ENCODE measurements at places on chromosomes 11 and 22.

DNA sequence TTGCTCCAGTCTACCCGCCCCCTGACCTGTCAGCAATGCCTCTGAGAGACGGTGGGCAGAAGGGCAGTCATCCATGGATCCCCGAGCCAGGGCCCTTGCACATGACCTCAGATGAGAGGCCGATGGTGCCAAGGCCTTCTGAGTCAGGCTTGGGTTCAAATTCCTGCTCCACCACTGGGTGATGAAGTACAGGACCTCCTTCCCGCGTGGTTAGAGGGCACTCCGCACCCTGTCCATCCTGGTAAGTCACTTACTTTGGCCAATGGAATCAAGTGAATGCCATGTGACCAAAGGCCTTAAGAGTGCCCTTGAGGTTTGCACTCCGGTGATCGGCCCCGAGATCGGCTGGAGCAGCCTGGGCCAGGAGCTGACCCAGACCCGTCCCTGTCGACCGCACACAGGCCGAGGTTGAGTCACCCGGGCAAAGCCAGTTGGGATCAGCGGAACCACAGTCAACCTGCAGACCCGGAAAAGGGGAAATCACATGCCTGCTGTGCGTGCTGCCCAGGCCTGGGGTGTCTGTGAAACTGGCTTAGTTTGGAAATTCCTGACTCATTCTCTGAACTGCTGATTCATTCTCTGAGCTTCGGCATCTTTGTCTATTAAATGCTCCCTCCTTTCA lies 48.9 kb downstream of the RTL6 start:
- DNase-seq = no peak

DNA sequence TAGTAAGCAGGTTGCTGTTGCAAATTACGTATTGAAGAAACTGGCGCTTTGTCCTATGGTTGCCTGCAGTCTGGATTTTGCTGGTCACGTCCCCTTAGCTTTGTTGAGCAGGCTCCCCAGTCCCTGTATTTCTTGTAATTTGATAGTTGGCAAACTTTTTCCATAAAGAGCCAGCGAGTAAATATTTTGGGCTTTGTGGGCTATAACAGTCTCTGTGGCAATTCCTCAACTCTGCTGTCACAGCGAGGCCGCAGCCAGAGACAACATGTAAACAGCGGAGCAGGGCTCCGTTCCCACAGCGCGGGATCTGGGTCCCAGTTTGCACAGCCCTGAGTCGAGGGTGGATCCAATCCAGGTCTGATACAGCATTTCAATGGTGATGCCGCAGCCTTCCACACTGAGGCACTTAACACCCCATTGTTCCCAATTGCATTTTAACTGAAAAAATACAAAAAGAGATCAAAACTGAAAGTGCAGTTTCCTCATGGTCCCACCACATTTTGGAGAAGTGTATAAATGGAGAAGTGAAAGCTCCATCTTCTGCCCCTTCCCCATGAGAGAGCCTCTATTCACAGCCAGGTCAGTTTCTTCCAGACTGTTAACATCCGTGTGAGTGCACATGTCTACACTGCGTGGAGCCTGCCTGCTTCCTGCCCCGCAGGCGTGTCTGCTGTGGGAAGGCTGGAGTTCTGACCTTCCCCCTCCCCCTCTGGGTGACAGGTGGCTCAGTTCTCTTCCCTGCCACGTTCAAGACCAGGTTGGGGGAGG lies 89.1 kb downstream of the RPS6KA4 start:
- DNase-seq = no peak

DNA sequence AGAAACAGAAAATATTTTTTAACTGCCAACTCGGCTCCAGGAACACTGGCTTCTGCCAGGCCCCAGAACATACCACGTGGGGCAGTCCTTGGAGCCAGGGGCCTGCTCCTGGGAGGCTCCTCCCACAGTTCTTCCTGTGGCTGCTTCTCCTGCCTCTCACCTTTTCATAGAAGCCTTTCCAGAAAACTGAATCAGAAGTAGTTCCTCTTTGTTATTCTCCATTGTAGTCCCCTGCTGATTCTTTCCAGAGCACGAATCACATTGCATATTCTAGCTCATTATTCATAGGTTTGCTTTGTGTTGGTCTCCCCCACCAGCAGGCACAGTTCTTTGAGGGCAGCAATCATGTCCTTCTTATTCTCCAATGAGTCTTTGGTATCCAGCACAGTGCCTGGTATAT lies 106.0 kb downstream of the EFCAB6 start:
- no peak for DNase-seq

- DNase-seq = no peak
Measured at GRCh38 chr11:122103726-122104125, 12.3 kb downstream of the BLID start.

DNA sequence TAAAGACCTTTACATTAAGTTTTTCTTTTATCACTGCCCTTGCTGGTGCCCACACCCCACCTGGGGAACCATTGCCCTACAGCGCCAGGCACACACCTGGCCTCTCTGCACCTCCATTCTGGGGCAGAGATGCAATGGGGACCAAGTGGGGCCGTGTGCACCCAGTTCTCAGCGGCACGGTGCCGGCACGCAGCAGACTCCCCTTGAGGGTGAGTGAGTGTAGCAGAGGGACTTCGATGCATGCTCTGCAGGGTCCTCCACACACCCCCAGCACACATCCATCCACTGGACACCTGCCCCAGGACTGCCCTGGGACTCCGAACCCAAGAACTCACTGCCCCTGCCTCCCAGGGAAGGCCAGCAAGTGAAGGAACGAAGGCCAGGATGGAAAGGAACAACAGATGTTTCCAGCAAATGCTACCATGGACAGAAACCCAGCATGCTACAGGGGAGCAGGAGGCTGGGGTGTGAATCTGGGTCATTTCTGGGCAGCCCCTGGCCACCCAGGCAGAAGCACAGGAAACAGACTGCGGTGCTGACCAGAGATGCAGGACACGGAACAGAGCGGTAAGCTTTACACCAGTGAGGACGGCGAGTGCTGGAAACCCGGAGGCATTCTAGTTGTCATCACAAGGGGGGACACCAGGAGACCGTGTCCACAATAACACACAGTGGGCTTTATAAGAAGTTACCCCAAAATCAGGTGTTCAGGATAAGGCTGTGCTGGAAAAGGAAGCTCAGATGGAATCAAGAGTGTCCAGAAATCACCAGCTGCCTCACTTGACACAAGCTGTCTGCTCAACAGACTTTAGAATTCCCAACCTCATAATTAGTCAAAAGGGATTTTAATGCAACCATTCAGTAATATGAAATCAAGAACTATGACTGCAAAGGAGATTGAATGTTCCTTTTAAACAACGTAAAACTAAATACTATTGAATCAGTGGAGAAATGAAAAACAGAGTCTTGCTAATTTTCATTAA lies 32.7 kb upstream of the MOB2 start:
- DNase-seq = no peak

- DNase-seq = no peak
Measured at GRCh38 chr11:119416606-119417580, 6.1 kb downstream of the THY1 start.

GRCh38 chr11:45704635-45705034 lies 39.2 kb upstream of the CHST1 start:
- DNase-seq = no peak

GRCh38 chr11:118139578-118139977 lies 13.0 kb downstream of the SCN4B start:
- no peak for DNase-seq

GRCh38 chr11:45158891-45159605 lies 12.6 kb downstream of the PRDM11 start:
- DNase-seq = no peak

DNA sequence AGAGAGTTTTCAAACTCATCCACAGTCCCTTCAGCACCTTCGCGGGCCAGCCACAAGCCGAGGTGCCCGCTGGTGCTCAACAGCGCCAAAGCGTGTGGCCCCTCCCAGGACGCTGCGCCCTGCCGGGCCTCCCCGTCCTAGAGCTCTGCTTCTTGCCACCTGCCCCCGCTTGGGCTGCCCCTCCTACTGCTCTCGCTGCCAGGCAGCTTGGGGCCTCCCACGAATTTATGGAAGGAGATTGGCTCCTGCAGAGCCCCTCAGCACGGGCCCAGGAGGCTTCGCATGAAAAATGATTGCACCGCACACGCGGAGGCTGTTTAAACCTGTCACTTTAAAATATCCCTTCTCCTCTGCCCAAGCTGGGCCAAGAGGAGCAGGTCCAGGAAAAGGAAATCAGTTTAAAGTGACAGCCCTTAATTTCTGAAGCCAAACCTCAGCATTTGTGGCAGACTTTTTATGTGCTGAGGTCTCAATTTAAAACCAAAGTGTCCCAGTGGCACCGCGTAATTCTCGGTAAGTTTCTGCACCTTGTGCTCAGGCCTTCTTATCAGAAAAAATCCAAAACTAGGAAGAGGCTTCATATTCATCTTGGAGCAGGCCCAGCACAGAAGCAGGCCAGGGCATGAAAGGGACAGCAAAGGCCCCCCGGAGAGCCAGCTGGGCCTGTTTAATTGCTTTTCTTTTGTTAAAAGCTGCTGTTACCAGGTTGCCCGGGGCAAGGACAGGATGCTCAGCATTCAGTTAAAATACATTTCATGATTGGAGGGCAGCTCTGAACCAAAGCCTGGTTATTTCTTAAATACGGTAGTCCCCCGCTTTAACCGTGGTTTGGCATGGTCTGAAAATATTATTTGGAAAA lies 303.6 kb downstream of the OPCML start:
- no peak for DNase-seq

DNA sequence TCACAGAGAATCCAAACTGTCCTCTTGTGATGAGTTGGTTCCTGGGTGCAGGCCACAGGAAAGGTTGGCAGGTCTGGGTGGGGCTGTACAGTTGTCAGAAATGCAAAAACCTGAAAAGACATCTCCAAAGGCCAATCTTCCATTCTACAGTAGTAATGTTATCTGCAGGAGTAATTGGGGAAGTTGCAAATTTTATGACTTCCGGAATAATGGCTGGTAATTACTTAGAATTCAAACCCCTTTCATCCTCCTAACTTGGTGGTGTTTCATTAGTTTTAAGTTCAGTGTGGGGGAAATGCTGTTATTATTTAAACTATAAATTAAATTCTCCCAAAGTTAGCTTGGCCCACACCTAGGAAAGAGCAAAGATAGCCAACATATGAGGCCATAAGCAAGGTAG lies 64.7 kb upstream of the FAT3 start:
- DNase-seq = no peak

DNA sequence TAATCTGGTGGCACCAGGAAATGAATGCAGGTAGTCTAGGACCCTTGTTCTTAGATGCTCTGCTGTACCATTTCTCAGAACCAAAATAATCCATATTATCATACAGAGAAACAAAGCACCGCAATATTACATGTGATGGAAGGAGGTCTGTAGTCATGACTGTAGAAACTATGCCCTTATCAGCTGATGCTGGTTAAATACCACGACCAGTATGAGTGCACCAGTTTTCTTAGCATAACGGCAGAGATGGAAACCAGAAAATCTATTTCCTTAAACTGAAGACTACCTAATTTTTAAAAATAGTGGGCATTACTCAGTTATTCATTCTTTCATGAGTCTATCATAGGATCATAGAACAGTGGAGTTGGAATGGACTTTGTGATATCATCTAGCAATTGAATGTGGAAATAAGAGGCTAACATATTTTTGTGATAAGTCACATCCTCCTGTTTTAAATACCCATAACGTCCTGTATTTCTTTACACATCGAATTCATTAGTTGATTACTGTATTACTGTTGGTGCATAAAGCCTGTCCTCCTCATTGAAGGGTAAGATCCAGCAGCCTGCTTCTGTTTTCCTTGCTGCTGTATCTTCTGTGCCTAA lies 15.1 kb downstream of the JHY start:
- DNase-seq = no peak

- DNase-seq = no peak
Measured at GRCh38 chr22:31082606-31083376, 1.7 kb downstream of the SMTN start.

- no peak for DNase-seq
Measured at GRCh38 chr22:49614966-49615965, 212.4 kb downstream of the BRD1 start.

DNA sequence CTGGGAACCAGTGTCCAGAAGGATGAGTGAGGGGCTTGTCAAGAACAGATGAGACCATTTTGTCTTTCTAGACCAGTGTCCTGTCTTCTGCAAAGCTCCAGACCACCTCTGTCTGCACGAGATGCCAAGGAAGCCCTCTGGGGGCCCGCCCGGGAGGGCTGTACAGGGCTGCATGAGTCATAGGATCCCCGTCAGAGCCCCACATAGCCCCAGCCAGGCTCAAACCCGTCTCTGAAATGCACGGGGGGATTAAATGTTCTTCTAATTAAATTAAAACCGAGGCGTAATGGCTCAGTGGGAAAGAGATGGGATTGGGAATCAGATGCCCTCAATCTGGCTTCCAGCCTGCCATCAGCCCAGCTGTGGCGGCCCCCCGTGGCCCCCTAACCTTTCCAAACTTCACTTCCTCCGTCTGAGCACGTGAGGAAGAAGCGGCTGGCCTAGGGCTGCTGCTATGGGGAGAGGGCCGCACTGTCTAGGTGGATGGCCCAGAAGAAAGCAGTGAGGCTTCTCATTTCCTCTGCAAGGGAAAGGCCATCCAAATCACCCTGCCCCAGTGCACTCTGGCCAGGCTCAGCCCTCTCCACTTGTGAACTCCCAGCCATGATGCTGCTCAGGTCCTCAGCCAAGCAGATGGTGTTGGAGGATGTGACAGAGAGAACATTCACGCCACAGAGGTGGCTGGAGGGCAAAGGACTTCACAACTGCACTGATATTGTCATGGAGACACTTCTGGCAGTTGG lies 32.8 kb downstream of the KCNQ1OT1 start:
- no peak for DNase-seq

DNA sequence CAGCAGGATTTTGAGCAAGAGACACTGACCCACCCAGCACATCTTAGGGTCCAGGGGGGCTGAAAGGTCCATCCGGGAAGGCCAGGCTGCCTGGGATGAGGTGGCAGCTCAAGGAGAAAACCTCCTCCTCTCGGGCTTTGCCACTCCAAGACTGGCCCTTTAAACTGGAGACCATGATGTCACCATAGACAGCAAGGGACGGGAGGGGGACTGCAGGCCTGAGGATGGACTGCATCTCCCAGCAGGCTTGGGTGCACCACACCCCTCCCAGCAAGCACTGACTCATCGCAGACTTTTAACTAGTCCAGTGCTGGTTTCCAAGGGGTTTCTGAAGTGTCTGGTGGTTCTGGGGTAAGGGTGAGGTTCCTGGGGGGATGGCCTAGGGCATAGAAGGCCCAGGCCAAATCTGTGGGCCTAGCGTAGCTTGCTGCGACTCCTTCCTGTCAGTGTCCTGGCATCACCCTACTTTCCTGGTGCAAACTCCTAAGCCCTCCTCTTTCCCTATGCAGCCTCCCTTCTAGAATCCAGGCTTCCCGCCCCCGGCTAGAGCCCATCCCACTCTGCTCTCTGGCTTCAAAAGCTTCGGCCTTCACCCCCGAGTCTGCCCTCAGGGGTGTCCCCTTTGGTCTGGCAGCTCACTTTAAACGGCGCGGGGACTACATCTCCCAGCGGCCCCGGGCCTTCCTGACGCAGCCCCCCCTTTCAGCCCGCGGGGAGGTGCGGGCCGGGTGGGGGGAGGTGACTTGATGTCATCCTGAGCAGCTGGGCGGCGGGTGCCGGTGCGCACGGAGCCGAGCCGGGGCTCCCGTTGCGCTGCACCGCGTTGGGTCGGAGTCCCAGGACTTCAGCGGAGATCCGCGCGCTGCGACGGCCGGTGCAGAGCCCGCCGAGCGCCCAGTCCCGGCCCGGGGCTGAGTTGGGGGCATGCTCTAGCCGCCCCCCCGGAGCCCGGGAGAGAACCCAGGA lies at the start of gene PPP2R5B:
TSS of gene PPP2R5B (plus strand) at position 746 of the 966 bp plus-strand sequence. CDS start 1,046 bp downstream, outside the sequence.
- peak; percentile 66 for DNase-seq

GRCh38 chr11:104094576-104094975 lies 58.1 kb downstream of the DDI1 start:
- no peak for DNase-seq

Data from NCI-H748 treated with DMSO at 0.1 percent for 48 hours (cell line).